ENCODE measurements at places on chromosomes 4 and X.

DNA sequence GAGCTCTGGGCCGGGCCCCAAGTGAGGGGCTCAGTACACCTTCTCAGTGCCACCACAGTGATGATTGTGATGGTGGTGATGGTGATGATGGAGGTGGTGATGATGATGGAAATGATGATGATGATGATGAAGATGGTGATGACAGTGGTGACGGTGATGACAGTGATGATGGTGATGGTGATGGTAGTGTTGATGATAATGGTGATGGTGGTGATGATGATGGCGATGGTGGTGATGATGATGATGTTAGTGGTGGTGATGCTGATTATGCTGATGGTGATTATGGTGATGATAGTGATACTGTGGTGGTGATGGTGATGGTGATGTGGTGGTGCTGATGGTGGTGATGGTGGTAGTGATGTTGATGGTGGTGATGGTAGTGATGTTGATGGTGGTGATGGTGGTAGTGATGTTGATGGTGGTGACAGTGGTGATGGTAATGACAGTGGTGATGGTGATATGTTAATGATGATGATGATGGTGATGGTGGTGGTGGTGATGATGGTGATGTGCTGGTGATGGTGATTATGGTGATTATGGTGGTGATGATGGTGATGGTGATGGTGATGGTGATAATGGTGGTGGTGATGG, 29.9 kb downstream of the HMX1 start:
- DNase-seq, result no peak
- H3K27me3 ChIP-seq, result no peaks in the 10 kb centered on the region
- no peaks in the 10 kb centered on the region for H3K36me3 ChIP-seq
- no peak overlapping the region for H3K4me3 ChIP-seq
- H3K4me1 ChIP-seq, result no peaks in the 10 kb centered on the region

DNA sequence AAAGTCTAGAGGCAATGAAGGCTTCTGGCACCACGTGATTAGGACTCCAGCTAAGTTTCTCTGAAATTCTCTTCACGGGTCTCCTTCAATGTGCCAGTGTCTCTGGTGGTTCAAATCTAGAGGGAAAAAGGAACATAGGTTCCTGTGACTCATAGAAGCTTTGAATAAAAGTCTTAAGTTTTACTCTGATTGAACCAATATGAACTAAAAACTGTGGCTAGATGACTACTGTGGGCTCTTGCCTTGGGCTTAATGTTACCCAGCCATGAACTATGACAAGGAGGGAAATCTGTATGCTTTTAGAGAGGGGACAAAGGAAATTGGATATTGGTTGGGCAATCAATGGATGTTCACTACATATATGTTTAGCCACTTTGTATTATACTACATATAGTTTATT, 49.9 kb upstream of the TEX13D start:
- H3K36me3 ChIP-seq, result no peaks in the 10 kb centered on the region
- no peaks in the 10 kb centered on the region for H3K4me1 ChIP-seq
- no peak for DNase-seq
- no peak overlapping the region for H3K27ac ChIP-seq
- no peaks in the 10 kb centered on the region for H3K27me3 ChIP-seq

DNA sequence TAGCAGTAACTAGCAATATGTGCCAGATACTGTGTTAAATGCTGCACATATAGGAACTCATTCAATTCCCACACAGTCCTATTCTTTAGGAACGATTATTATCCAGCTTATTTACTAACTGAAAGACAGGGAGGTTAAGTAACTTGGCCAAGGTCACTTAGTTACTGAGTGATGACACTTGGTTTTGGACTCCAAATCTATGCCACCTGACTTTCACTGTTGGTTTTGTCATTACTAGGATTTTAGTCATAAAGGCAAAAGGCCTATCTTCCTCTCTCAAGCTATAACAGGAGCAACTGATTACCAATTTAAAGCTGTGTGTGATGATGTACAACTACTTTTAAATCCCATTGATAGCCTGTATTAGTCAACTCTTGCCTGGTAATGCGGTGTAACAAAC, 138.9 kb upstream of the STX18 start:
- no peak overlapping the region for H3K27ac ChIP-seq
- no peak overlapping the region for H3K4me3 ChIP-seq
- H3K27me3 ChIP-seq, result no peaks in the 10 kb centered on the region
- H3K4me1 ChIP-seq, result no peaks in the 10 kb centered on the region

DNA sequence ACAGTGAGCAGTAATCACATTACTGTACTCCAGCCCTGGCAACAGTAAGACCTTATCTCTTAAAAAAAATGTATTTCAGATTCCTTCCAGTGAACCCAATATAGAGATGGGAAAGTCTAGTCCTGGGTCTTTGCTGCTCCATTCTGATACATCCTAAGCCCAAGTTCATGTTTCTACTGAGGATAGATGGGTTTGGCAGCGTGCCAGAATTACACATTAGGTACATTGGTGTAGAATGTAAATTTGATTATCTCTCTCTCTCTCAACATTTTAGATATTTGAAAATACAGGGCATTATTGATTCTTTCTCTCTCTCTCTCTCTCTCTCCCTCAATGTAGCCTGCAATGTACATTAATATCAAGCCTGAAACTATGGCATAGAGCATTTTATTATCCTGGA, 43.5 kb upstream of the ZNF330 start:
- DNase-seq, result no peak
- H3K4me1 ChIP-seq, result no peaks in the 10 kb centered on the region
- H3K27me3 ChIP-seq, result peaks cover 2% of the 10 kb centered on the region

- no peaks in the 10 kb centered on the region for H3K27me3 ChIP-seq
- DNase-seq, result no peak
- no peaks in the 10 kb centered on the region for H3K36me3 ChIP-seq
- no peaks in the 10 kb centered on the region for H3K4me1 ChIP-seq
Measured at GRCh38 chr4:101128473-101128872, 218.9 kb downstream of the PPP3CA start.

DNA sequence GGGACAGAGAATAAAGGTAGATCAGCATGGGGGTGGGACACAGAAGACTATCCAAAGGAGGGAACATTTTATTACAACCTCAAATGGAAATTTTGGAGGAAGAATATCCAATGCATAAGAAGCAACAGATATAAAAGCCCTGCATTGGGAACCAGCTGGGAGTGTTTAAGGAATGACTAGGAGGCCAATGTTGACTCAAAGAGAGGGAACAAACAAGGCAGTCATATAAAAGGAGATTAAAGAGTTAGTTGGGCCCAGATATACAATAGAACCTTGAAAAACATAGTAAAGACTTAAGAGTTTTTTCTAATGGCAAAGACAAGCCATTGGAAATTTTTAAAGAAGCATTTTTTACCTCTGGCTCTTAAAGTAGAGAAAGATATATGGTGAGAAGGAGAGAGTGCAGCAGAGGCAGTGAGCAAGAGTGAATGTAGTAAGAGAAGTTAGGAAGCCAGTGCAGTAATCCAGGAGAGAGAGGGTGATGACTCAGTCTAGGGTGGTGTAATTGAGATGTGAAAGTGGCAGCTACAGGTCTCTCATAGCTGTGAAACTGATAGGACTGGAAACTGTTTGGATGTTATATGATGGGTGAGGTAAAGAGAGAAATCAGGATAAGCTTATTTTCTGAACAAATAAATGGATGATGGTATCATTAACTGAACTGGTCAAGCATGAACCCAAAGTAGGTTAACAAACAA, 182.2 kb upstream of the ATOH1 start:
- H3K4me3 ChIP-seq, result no peak overlapping the region
- no peaks in the 10 kb centered on the region for H3K4me1 ChIP-seq
- no peaks in the 10 kb centered on the region for H3K27me3 ChIP-seq
- DNase-seq, result no peak
- no peak overlapping the region for H3K27ac ChIP-seq

GRCh38 chrX:86133761-86134160, 14.5 kb upstream of the DACH2 start:
- H3K4me1 ChIP-seq, result no peaks in the 10 kb centered on the region
- H3K27me3 ChIP-seq, result no peaks in the 10 kb centered on the region
- no peak overlapping the region for H3K4me3 ChIP-seq
- no peak overlapping the region for H3K27ac ChIP-seq
- H3K36me3 ChIP-seq, result no peaks in the 10 kb centered on the region

GRCh38 chrX:623599-624315, 6.8 kb upstream of the SHOX start:
- no peaks in the 10 kb centered on the region for H3K36me3 ChIP-seq
- H3K27me3 ChIP-seq, result no peaks in the 10 kb centered on the region
- DNase-seq, result no peak
- no peak overlapping the region for H3K27ac ChIP-seq
- no peak overlapping the region for H3K4me3 ChIP-seq

- H3K4me1 ChIP-seq, result no peaks in the 10 kb centered on the region
- no peak overlapping the region for H3K27ac ChIP-seq
- no peaks in the 10 kb centered on the region for H3K36me3 ChIP-seq
- no peak overlapping the region for H3K4me3 ChIP-seq
- H3K27me3 ChIP-seq, result no peaks in the 10 kb centered on the region
Measured at GRCh38 chr4:113739197-113739596, 22.3 kb downstream of the CAMK2D start.
